Naive thymus-derived CD8-positive, alpha-beta T cell (primary cell): ENCODE measurements at places on chromosomes 13 and 19. TPM values are rescaled to one million over a fixed set of nuclear protein-coding genes. Genes with fewer than 3 reads are reported as not detected.

DNA sequence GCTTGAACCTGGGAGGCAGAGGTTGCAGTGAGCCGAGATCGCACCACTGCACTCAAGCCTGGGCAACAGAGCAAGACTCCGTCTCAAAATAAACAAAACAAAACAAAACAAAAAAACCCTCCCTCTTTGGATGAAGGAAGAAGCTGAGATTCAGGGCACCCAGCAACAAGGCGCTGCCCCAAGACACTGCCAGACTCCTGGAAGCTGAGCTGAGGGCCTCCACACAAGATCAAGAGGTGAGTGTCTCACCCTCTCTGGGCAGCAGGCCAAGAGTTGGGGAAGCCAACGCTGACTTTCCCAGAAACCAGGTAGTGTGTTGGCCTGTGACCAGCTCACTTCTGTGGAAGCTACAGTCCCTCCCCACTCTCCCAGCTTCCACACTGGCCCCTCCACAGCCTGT lies 3.7 kb upstream of the TYROBP start:
- DNase-seq, result no peak

GRCh38 chr19:10836479-10837330 lies 693 bp upstream of the TMED1 start:
- DNase-seq, result no peak

DNA sequence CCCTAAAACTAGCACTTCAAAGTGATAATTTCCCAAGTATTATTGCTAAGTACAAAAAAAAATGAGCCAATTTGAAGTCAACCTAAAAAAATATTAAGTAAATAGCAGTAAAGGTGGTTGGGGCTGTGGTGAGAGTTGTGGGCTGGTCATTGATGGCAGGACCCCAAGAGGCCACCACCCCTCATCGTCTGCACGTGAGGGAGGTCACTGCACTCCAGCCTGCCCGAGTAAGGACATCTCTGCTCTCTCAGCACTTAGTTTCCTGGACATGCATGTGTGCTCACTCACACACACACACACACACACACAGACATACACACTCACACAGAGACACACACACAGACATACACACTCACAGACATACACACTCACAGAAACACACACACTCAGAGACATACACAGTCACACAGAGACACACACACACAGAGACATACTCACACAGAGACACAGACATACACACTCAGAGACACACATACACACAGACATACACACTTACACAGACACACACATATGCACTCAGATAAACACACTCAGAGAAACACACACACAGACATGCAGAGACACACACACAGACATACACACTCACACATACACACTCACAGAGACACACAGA lies 127.2 kb upstream of the SOX1 start:
- DNase-seq, result no peak

GRCh38 chr19:27660428-27660827 lies 1552.5 kb downstream of the UQCRFS1 start:
- DNase-seq, result no peak

- DNase-seq, result no peak
Measured at GRCh38 chr13:22270881-22271280, 600.0 kb downstream of the FGF9 start.

DKKL1 gene
- total RNA-seq, result not detected

DNA sequence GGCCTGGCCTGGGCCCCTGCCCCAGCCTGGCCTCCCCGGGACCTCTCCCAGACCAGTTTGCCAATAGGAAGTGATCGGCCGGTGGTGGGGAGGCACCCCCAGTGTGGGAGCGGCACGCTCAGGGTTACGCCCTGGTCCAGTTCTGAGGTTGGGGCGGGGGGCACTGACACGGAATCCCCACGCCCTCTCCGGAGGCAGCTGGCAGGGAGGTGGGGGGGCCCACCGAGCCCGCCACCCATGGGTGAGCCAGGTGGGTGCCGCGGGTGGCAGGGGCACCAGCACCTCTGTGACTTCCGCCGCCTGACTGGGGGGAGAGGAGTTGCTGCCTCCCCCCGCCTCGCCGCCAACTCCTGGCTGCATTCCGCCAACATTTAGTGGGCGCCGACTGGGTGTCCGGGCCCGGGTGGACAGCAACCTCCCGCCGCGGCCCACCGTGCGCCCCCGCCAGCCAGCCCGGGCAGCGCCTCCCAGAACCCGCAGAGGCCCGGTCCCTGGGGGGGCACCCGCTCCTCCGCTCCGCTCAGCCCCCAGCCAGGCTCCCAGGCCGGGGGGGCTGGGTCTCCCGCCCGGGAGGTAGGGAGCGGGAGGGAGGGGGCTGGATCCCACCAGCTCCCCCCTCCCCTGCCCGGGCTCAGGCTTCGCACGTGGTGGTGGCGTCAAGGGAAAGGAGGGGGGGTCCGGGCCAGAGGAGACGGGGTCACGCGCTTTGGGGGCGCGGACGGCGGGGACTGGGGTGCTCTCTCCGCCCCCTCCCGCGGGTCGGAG lies 2.0 kb downstream of the ZBTB7A start:
- peak; percentile 53 for DNase-seq

- DNase-seq, result no peak
Measured at GRCh38 chr13:40230833-40231266, 435.6 kb downstream of the FOXO1 start.

- no peak for DNase-seq
Measured at GRCh38 chr13:50241479-50241878, 226.2 kb downstream of the KCNRG start.

- no peak for DNase-seq
Measured at GRCh38 chr13:106541826-106542225, 6.4 kb upstream of the EFNB2 start.

DNA sequence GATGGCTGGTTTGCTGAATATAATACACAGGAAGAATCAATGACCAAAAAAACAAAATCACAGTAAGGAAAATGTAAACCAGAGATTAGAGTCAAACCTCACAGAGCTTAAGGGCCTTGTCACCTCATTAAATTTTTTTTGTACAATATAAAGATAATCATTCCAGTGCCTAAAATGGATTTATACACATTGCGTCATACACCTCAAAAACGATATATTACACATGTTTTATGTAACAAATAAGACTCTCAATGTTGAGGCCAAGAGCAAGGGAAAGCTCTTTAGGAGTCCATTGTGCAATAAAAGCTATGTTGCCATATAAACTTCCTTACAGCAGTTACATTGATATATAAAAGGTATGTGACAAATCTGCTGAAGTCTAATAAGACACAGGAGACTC lies 856.7 kb upstream of the SLITRK1 start:
- no peak for DNase-seq

- peak; percentile 88 for DNase-seq
Measured at GRCh38 chr19:3987619-3988371, 2.5 kb upstream of the EEF2 start.

SCAF1 gene
- 62.3 TPM for total RNA-seq

- no peak for DNase-seq
Measured at GRCh38 chr19:5916181-5916708, 2.2 kb downstream of the CAPS start.
